ENCODE measurements at places on chromosomes 3 and 15.

- no peak for DNase-seq
Observed at GRCh38 chr3:126959136-126959920, 23.6 kb upstream of the PLXNA1 start.

GRCh38 chr3:185724761-185725160 is 100.1 kb downstream of the IGF2BP2 start:
- DNase-seq = peak; percentile 70

DNA sequence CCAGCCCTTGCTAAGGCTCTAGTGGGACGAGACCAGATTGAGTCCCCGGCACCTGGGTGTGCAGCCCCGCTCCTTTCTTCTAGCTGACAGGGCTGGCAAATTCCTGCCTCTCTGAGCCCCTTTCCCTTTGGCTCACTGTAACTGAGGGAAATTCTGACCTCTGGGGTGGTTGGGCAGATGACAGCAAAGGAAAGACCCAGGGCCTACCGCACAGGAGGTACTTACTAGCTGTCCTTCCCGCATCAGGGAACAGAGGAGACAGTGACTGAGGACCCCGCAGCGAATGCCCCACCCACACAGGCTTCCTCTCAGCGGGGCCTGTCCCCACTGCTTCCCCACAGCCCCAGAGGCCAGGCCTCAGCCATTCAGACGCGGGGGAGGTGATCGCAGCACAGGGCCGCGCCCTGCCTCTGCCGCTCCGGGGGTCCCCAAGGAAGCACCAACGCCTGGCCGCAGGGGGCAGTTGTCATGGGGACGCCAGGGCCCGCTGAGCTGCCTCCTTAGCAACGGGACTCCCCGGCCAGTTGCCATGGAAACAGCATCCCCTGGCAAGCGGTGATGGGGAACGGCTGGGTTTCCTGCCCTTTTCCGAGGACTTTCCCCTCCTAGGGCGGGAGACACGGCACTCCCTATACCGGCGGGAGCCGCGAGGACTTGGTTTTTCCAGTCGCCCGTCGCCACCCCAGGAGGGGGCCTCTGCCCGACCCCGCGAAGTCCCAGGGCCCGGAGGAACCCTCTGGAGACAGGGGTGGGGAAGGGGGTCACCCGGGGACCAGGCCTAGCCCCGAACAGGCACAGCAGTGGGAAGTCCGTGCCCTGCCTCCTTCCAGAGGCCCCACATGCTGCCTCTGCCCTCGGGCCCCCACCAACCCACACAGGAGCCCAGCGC is 50.1 kb downstream of the HCN4 start:
- no peak for DNase-seq

DNA sequence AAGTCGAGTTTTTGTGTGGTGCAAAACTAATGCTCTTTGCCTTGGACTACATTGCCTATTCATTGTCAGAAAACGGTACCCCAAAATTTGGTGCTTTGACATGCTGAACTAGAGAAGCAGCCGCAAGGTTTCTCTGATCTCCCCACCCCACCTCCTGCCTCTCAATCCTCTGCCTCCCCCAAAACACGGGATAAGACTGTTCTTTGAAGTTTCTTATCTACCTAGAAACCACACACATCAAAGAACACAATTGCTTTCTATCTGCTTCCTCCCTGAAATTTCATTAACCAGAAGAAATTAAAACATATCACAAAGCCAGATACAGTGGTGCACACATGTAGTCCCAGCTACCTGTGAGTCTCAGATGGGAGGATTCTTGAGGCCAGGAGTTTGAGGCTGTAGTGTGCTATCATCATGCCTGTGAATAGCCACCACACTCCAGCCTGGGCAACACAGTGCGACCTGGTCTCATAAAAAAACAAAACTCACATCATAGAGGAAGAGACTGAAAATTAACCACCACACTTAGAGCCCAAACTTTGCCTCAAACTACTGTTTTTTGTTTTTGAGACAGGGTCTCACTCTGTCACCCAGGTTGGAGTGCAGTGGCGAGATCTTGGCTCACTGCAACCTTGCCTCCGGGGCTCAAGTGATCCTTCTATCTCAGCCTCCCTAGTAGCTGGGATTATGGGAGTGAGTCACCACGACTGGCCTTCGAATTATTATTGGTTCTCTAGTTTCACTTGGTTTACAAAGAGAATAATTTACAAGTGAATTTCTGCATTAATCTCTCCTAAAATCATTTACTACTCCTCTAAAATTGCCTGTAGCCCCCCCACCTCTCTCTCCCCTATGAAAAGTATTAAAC is 2.7 kb upstream of the PCNP start:
- no peak for DNase-seq

DNA sequence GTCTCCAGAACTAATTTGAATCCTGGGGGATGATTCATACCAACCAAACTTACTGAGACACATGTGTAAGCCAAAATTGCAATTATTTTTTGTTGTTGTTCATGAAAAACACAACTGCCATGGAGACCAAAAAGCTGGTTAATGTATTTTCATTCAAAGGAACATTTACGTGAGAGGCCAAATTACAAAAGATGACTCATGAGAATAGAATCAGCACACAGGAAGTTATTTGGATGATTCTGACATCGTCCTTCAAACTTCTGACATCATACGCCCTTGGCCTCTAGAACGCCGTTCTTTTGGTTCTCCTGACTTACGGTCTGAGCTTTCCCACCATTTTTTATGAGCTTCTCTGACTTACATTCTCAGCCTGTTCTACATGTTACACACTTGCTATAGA is 3.0 kb upstream of the ZNF280D start:
- no peak for DNase-seq

- DNase-seq = no peak
Observed at GRCh38 chr15:45105586-45105985, 8.4 kb downstream of the DUOX2 start.
